Stimulated activated CD4-positive, alpha-beta T cell treated with anti-CD3 and anti-CD28 coated beads, Interleukin-12 subunit alpha, Interleukin-12 subunit beta, amount 100 ng/mL, for 24 hours (primary cell): ENCODE measurements at places on chromosomes 7 and 10.

DNA sequence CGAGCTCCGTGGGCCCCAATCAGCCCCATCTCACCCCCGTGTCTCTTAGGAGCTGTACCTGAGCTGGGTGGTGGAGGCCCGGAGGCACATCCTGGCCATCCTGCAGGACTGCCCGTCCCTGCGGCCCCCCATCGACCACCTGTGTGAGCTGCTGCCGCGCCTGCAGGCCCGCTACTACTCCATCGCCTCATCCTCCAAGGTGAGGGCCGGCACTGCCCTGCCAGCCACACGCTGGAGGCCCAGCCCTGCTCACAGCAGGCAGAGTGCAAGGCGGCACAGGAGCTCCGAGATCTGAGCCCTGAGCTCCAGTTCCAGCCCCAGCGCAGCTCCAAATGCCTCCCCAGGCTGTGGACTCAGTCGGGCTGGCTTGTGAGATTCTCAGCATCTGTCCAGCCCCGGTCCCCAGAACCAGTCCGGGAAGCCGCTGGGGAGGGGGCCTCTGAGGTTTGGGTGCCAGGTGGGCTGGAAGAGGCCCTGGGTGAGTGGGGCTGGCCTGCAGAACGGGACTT, 9.3 kb downstream of the TMEM120A start:
- DNase-seq, result no peak

GRCh38 chr10:23439961-23440889, 1.4 kb downstream of the OTUD1 start:
- peak; percentile 17 for DNase-seq

GRCh38 chr7:105118612-105119600, 104.9 kb downstream of the KMT2E start:
- DNase-seq, result no peak

GRCh38 chr10:68550747-68551411, 9.3 kb upstream of the TET1 start:
- no peak for DNase-seq

GRCh38 chr10:122326385-122326784, 48.1 kb upstream of the PLEKHA1 start:
- DNase-seq, result no peak

GRCh38 chr7:16121876-16122390, 299.4 kb downstream of the CRPPA start:
- DNase-seq, result no peak
